ENCODE measurements at places on chromosomes 7 and 10.

DNA sequence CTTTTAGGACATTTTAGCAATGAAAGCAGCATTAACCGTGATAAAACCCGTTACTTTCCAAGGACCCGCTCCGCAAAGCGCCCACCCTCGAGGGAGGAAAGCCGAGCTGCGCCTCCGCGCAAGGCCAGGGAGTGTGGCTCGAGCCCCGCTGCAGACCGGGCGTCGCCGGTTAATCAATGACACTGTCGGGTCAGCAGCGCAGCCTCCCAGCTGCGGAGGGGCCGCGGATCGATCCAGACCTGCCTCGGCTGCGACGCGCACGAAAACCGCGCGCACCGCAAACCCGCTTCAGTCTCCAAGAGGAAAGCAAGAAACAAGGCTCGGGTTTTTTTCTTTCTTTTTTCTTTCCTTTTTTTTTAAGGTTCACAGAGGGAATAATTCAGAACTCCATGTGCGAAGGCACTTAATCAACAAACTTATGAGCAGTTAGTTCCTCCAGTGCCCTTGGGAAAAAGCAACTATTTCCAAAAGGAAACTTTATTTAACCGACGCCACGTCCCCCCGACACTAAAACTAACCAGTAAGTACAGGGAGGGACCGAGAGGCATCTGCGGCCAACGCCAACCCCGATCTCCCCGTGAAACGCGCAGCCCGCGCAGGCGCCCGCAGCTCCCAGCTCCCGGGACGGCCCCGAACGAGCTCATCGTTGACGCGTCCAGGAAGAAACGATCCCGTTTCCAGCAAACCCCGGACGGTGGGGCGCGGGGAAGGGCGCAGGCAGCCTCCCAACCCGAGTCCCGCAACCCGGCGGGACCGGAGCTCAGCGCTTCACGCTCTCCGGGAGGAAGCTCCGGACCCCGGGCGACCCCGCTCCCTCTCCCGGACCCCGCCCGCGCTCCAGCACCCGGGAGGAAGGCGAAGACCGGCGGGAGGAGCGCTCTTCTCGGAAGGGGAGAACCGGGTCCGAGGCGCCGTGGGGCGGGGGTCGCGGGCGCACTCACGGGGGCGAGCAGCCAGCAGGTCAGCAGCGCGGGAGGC lies 598 bp downstream of the VIPR2 start:
- DNase-seq = peak; percentile 65

DNA sequence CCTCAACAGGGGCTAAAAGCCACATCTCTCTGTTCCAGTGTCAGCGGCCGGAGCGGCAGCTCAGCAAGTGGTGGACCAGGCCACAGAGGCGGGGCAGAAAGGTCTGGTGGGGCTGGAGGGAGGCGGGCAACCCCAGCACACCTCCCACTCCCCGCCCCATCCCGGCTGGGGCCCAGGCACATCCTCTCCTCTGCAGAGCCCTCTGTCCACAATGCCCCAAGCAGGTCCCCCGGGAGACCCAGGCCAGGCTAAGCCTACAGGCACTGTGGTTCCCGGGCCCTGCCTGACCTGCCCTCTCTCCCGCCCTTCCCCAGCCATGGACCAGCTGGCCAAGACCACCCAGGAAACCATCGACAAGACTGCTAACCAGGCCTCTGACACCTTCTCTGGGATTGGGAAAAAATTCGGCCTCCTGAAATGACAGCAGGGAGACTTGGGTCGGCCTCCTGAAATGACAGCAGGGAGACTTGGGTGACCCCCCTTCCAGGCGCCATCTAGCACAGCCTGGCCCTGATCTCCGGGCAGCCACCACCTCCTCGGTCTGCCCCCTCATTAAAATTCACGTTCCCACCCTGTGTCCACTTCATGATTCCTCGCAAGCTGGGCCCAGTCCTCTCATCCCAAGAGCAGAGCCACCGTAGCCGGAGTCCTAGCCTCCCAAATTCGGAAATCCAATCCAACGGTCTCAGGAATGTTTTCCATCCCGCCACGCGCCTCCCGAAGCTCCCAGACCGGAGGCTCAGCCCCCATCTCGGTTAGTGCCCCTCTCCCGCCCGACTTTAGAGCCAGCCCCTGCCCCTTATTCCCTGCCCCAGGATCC lies 2.1 kb downstream of the ADIRF start:
- peak; percentile 64 for DNase-seq

- DNase-seq = peak; percentile 60
These were observed 79.9 kb downstream of the ZMIZ1 start for GRCh38 chr10:79148452-79149344.

GRCh38 chr10:98885378-98885777 lies 350.3 kb downstream of the HPSE2 start:
- no peak for DNase-seq

DNA sequence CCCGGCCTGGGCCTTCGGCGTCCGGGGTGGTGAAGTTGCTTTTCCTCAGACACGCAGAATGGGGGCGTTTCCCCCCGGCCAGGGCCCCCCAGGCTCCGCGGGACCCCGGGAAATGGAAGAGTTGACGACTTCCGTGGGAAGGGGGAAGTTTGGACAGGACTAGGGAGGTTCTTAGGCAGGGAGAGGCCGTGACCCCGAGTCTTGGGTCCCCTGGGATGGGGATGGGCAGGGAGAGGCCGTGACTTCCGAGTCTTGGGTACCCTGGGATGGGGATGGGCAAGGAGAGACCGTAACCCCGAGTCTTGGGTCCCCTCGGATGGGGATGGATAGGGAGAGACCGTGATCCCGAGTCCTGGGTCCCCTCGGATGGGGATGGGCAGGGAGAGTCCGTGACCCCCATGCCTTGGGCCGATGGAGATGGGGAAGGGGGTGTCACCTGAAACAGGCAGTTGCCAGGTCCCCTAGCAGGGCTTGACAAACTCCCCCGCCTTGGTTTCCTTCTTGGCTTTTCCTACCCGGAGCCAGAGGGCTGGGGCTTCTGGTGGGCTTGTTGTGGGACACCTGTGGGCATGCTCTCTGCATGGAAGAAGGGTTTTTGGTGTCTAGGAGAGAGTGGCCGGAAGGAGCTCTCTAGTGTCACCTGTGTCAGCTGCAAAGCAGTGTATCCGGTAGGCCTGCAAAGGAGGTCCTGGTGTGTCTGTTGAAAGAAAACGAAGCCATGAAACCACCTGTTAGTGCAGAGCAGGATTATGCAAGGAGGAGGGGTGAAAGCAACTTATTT lies 1.1 kb downstream of the TRRAP start:
- DNase-seq = peak; percentile 81

- no peak for DNase-seq
These were observed 137.6 kb downstream of the TSPAN12 start for GRCh38 chr7:120720317-120720716.

DNA sequence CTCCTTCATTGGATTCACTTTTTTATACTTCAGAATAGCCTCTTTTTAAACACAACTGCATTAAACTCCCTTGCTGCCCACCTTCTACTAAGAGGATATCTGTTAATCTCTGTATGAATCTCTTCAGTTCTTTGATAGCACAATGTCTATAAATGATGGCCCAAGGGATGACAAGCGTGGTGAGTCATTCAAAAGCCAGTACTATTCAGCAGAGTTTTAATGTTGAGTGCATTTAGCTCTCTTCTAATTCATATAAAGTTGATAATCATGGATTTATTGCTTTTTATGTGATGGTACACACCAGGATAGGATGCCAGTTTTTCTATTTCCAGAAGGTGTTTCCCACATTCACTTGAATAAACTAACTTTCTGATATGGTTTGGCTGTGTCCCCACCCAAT lies 57.4 kb upstream of the HECTD2 start:
- DNase-seq = no peak

GRCh38 chr7:87561102-87561501 lies 39.6 kb downstream of the ABCB1 start:
- DNase-seq = no peak

DNA sequence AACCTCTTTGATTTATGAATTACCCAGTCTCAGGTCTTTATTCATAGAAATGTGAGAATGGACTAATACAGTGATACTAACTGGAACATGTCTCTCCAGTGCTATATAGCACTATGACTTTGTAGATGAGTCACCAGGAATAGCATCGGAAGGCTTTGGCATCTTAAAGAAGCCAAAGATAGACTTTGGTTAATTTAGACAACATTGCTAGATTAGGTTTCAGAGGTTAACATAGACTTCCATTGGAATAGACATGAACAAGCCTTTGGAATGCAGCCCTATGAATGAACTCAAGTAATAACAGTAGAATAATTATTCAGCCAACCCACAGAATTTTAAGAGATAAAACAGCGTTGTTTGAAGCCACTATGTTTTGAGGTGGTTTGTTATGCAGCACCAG lies 169.2 kb downstream of the HGF start:
- DNase-seq = no peak

DNA sequence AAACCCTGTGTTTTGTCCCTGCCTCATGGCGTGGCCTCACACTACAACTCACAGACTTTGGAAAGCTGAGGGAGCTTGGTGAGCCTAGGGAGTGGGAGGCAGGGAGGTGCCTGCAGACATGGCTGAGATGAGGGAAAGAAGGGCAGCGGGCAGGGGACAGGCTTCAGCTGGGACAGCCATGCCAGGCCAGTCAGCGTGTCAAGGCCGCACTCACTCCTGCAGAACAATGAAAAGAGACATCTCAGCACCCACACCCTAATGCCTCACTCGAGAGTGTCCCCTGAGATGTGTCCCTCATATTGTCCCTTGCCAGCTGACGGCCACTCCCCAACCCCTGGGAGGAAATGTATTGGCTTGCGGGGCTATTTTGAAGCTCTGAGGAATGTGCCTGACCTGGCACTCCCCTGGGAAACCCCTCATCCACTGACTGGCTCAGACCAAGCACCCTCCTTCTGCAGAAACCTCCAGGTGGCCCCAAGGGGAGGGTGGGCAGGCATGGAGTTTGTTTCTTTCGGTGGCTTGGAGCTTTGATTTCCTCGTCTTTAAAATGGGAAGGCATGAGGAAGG lies 31.6 kb downstream of the SH3PXD2A start:
- DNase-seq = no peak

- no peak for DNase-seq
These were observed 968 bp downstream of the NOLC1 start for GRCh38 chr10:102153093-102153620.

- DNase-seq = no peak
These were observed 28.0 kb downstream of the NIPSNAP2 start for GRCh38 chr7:55992346-55992745.

DNA sequence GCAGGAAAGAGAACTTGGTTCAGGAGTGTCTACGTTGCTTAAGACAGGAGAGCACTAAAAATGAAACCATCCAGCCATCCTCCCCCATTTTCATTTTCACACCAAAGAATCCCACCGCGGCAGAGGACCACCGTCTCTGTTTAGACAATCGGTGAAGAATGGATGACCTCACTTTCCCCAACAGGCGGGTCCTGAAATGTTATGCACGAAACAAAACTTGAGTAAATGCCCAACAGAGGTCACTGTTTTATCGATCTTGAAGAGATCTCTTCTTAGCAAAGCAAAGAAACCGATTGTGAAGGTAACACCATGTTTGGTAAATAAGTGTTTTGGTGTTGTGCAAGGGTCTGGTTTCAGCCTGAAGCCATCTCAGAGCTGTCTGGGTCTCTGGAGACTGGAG lies 1.4 kb upstream of the IL6 start:
- DNase-seq = no peak

- DNase-seq = peak; percentile 76
These were observed 538.7 kb downstream of the DNAJB6 start for GRCh38 chr7:157875230-157876179.

DNA sequence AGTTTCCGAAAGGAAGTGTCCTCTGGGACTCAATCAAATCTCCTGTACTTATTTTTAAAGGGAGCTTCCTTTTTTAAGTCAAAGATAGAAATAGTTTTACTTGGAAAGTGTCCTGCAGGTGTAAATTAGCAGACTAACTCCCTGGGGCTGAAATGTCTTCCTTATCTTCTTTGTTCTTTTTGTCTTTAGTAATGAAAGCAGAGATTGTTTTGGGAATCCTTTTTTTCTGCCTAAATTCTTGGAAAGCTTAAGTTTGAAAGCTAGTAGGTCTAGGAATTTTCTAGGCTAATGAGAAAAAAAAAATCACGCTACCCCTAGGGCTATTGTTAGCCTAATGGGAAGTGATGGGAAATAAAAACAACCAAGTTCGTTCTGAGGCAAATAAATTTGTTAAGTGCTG lies 139.1 kb upstream of the CSTF2T start:
- DNase-seq = no peak

- no peak for DNase-seq
These were observed 20.5 kb downstream of the YKT6 start for GRCh38 chr7:44221231-44221791.

DNA sequence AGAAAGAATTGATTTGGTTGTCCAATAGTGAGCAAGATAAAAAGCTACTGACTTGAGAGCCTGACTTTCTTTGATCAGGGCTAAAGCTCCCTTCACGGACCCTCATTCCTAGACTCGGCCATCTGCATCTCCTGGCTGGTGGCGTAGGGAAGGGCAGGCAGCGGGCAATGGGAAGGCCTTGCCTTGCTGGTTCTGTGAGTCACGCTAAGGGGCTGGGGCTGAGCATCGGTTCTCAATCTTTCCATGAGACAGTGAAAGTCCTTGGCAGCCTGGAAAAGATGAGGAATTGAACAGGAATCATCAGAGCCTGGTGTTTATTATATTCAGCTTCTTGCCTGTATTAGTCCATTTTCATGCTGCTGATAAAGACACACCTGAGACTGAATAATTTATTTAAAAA lies 475.3 kb downstream of the PLXNA4 start:
- no peak for DNase-seq

- DNase-seq = no peak
These were observed 32.0 kb downstream of the BET1 start for GRCh38 chr7:93972029-93972725.

- DNase-seq = peak; percentile 28
These were observed 73.3 kb upstream of the NANOS1 start for GRCh38 chr10:118955951-118956801.

DNA sequence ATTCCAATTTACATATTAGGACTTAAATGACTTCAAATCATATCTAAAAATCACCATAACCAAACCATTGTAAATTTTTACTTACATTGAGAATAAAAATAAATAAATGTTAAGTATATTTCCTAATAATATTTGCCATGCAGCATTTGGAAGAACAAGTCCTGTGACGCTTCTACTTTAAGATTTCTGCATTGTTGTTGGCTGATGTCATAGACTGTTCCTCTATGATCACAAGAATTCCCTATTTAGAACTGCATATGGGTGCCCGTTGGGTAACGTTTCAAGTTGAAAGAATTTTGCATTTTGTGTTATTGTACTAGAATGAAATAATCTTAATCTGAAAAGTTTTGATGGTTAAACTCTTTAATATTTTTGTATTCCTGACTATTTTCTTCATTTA lies 5.1 kb upstream of the ITGB1 start:
- DNase-seq = no peak

DNA sequence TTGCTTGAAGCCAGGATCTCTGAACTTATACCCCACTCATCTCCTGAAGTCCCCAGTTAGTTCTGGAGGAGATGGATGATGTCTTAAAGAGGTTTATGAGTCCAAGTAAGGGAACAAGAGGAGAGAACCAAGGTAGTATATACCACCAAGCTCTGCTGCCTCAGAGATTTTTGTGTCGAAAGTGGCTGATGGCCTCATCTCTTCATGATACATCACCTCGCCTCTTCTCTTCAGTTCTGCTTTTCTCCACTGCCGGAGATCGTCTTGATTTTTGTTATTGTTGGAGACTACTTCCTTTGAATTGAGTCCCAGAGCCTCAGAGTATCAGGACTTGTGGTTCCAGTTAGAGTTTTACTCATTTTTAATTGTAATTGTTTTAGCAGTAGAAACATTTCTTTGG lies 1.9 kb downstream of the VTI1A start:
- DNase-seq = no peak

- DNase-seq = no peak
These were observed 31.1 kb upstream of the GOLGA7B start for GRCh38 chr10:97818572-97818971.
